ENCODE measurements at places on chromosomes 2 and 18.

- DNase-seq, result no peak
These were observed 40.0 kb downstream of the FN1 start for GRCh38 chr2:215395687-215396460.

- DNase-seq, result peak; percentile 75
These were observed 181.4 kb downstream of the SMAD2 start for GRCh38 chr18:47748847-47749599.

DNA sequence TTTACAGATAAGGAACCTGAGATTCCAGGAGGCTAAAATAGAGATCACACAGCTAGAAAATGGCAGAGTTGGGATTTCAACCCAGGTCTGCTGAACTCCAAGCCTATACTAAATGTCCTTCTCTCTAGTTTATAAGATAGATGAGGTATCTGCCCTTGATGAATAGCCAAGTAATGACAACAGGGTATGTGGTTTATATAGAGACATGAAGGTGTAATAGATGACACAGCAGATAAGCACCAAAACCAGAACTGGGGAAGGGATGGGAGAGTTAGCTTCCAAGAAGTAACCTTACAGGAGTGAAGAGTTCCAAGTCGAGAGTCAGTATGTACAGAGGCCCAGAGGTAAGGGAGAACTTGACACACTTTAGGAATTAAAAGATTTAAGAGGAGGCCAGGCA lies 104.7 kb upstream of the UBXN4 start:
- no peak for DNase-seq

GRCh38 chr18:21443776-21444464 lies 156.6 kb downstream of the ESCO1 start:
- DNase-seq, result no peak

GRCh38 chr2:235500110-235500760 lies 6.4 kb downstream of the AGAP1 start:
- no peak for DNase-seq

DNA sequence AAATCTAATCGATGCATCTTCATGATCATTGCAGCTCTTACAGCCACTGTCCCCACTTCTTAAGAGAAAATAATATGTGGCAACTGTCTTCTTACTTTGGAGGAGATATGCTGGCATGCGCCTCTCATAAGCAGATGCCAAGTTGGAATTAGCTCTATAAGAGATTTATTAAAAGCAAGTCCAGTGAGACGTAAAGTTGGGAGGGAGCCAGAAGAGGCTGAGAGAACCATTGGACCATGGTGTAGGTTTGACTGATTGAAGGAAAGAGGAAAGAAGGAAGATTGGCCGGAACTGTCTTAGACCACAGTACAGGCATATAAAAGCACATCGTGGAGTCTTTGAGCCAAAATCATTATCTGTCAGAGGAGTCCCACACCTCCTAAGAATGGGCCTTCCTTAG lies 265.7 kb upstream of the ZC3H15 start:
- no peak for DNase-seq

GRCh38 chr2:63189026-63189425 lies 138.4 kb downstream of the OTX1 start:
- no peak for DNase-seq

DNA sequence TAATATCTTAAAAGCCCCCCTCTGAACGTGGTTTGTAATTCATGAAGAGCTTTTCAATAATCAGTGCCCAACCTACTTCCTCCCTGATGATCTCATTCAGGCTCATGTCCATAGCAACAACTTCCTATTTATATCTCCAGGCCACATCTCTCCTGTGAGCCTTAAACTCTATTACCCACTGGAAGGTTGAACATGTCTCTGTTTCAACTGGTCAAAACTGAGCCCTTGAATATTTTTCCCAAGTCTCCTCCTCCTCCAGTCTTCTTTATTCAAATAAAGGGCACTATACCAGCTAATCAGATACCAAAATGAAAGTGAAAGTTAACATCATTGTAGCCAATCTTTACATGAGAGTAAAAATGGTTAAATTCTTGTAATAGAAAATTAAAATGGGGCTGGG lies 63.7 kb upstream of the ITGA4 start:
- DNase-seq, result no peak

DNA sequence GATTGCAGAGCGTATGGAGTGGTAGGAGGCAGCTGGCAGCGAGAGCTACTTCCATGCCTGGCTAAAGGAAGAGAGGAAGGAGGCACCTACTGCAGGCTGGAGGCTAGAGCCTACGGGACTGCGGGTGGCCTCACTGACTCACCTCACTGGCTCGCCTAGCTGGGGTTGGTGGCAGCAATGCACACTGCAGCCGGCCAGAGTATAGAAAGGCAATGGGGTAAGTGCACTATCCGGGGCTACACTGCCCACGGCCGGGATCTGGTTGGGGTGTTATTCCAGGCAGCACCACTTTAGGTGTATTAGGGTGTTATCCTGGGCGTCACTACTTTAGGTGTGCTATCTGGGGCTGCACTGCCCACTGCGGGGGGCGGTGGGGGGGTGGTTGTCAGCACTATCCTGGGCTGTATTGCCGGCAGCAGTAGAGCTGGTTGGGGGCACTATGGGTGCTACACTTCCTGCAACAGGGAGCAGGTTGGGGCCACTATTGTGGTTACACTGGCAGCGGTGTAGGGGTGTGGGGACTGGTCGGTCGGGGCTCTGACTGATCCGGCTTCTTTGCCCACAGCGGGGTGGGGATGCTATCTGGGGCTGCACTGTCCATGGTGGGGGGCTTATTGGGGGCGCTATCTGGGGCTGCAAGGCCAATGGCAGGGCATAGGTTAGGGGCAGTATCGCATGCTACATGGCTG lies 33.3 kb upstream of the ANKRD62 start:
- no peak for DNase-seq

DNA sequence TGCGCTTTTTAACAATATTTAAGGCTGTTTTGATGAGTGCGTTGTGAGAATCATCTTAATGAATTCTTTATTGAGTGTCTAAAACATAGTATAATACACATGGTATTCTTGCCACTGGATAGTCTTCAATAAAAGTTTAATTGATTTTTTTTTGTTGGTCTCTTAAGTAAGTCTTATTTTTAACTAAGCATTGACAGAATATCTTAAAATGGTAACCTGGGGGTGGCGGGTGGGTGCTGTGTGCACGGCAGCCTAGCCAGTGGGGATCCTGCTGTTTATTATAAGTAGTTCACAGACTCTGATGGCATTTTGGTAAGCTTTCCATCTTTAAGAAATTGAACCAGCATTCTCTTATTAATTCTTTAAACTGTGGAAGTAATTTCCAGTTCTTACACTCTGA lies 6.0 kb downstream of the SOX11 start:
- no peak for DNase-seq

DNA sequence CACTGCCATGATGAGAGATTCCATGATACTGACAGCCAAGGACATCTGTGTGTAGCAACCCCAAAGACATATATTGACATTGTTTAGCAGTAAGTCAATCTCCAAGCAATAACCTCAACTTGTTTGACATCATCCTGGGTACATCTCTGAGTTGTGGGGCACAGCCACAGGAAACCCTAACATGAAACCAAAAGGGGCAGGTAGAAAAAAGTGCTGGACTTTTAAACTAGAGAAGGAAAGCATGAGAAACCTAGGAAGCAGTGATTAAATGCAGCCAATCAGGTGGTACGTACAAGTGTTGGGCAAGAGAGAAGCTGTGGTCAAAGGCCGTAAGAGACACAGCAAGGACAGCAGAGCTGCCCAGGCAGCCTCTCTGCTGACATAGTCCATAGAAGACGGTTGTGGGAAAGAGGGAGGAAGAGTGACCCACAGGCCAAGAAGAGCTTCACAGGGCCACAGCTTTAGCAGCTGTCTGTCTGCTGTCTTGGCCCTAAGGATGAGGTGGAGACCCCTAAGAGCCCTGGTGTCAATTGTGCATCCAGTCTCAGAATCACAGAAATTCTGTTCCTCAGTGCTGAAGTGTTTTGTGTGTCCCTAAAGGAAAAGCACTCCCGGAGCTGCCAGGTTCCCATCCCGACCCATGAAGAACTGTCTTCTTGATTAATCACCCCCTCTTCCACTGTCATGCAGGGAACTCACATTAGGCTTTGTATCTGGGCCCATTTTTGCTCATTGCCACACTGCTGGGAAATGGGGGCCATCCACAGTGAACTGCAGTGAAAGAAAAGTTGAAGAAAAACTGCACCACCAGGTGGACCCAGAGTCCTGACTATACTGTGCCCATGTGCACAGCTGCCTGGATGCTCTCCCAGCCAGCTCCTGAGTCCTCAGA lies 25.4 kb upstream of the CHN1 start:
- DNase-seq, result no peak

GRCh38 chr2:58967736-58968135 lies 726.6 kb upstream of the FANCL start:
- no peak for DNase-seq

GRCh38 chr18:56580026-56580425 lies 58.4 kb downstream of the TXNL1 start:
- no peak for DNase-seq

DNA sequence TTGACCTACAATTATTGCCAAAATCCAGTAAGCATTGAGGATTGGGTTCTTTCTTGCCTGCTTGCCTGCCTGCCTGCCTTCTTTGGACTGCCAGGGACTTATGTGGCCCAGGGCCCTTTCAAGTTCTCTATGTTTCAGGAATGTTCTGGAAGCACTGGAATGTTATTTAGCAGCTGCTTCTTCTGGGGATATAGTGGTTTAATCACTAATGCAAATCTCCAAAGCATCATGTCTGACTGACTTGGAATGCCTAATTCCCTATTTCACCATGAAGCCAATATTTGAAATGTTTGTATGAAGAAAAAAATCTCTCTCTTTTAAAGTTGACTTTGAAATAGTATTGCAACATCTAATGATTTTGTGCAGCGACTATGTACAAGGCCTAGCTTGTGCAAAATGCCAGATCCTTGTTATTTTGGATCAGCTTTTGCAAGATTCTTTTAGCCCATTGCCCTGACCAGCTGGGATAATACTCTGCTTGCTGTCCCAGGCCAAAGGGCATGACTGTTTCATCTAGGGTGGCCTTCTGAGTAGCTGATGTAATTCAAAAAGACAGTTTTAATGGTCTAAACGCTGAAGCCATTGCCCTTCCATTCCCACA lies 204.6 kb downstream of the RND3 start:
- no peak for DNase-seq

- no peak for DNase-seq
These were observed 1.2 kb upstream of the RAB12 start for GRCh38 chr18:8607776-8608742.

GRCh38 chr2:101036562-101036961 lies 34.5 kb downstream of the RPL31 start:
- no peak for DNase-seq

DNA sequence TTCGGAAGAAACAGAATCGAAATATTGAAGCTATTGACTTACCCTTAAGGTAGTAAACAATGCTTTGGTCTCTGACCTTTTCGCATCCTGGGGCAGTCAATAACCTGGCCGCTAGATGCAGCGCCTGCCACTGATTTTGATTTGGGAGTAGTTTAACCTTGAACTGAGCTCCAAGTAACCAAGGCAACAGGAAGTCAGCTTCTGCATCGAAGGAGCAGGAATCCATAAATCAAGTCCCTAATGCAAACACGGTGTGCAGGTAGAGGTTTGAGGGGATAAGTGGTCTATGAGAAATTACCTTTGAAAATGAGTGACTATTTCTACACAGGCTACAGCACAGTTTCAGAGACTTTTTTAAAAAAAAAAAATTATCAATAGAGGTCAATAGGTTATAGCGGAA lies 353.5 kb downstream of the SETBP1 start:
- DNase-seq, result no peak

DNA sequence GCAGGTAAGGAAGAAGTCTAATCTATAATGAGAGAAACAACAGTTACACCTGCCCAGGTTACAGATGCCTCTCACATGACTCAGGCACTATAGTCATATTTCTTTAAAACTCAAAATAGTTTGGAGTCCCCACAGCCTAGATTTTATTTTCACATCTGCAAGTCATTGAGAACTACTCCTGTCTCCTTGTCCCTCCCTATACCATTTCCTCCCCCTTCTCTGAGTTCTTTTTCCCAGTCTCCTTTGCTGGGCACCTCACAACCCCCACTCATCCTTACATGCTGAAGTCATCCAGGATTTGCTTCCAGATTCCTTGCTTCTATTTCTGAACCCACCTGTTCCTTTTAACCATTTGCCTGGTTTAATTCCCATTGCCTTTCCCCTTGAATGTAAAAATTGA lies 73.1 kb upstream of the KCNE4 start:
- DNase-seq, result no peak

- no peak for DNase-seq
These were observed 86.6 kb downstream of the PTH2R start for GRCh38 chr2:208493186-208493585.

DNA sequence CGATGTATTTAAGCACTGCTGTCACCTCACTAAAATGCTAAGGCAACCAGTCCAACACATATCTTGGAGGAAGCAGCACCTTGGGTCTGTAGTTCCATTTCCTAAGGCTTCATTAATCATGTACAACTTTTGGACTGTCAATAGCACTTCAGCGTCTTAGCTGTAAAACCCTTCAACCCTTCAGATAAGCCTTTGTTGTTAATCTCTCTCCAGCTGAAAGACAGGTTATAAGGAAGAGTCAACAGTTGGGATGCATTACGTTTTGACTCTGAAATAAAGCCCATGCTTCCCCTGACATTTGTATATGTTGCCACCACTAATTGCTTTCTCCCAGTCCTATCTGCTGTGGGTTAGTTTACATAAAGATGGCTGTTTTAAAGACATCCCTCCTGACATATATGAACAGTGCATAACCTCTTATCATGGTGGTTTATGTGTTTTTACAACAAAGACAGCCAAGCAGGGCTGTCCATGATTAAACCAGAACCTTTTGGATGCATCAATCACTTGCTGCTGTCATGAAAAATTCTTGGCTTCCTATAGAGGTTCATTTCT lies 81.5 kb downstream of the EPHA4 start:
- no peak for DNase-seq

DNA sequence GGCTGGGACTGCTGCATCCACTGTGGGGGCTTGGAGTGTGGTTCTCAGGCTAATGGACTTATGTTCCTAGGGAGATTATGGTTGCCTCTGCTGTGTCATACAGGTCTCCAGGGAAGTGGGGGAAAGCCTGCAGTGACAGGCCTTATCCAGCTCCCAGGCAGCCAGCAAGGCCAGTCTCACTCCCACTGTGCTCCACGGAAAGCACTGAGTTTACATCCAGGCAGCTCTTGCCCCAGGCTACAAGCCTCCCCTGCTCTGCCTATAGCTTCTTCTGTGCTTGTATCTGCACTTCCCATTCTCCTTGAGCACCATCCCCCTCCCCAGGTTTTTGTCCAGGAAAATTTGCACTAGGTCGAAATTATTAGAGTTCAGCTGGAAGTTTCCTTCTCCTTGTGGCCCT lies 231.9 kb downstream of the ZRANB3 start:
- no peak for DNase-seq

All from activated CD8-positive, alpha-beta memory T cell treated with anti-CD3 and anti-CD28 coated beads for 1 hour (primary cell).